Glutamatergic neuron (in vitro differentiated cells): ENCODE measurements at places on chromosomes 12 and 14. TPM values are rescaled to one million over a fixed set of nuclear protein-coding genes. Genes with fewer than 3 reads are reported as not detected.
A peak's percentile ranks its signal among the peaks of the same experiment; 100 is the strongest.

DNA sequence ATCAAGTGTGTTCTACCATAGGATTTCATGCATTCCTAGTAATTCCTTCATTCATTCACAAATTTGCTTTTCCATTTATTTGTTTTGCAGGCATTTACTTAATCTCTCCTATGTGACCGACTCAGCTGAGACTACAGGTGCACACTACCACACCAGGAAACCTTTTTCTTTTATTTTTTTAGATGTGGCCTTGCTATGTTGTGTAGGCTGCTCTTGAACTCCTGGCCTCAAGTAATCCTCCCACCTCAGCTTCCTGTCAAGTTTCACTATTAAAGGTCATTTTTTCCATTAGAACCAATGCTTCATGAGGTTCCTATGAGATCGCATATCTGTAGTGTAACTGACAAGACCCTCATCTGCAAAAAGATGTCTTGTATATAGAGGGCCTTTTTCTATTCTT, 1218.7 kb downstream of the VRK1 start:
- no peak for DNase-seq

The DYNLL1 gene
- 403 TPM for total RNA-seq

The AMN gene
- total RNA-seq: 0.34 TPM

- DNase-seq: no peak
Measured at GRCh38 chr12:64682572-64683277, 72.4 kb downstream of the RASSF3 start.

DNA sequence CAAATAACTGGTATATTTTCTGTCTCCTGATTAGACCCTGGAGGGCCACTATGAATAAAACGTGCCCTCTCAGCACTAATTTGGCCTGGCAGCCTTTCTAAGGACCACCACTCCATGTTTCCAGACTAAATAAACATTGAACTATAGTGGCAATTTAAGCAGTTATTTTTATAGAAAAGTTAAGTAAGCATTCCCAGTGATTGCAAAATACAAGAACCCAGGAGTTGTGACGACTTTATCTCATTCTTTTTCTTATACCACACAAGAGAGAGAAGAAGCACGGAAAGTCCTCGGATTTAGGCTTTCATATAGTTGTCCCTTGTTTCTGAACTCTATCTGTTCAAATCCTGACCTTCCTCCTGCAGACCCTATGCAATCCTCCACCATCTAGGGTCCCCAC, 23.1 kb upstream of the STRAP start:
- DNase-seq: no peak

The KCNJ8 gene
- total RNA-seq: 0.66 TPM

The SLC6A12 gene
- 0.64 TPM for total RNA-seq

DNA sequence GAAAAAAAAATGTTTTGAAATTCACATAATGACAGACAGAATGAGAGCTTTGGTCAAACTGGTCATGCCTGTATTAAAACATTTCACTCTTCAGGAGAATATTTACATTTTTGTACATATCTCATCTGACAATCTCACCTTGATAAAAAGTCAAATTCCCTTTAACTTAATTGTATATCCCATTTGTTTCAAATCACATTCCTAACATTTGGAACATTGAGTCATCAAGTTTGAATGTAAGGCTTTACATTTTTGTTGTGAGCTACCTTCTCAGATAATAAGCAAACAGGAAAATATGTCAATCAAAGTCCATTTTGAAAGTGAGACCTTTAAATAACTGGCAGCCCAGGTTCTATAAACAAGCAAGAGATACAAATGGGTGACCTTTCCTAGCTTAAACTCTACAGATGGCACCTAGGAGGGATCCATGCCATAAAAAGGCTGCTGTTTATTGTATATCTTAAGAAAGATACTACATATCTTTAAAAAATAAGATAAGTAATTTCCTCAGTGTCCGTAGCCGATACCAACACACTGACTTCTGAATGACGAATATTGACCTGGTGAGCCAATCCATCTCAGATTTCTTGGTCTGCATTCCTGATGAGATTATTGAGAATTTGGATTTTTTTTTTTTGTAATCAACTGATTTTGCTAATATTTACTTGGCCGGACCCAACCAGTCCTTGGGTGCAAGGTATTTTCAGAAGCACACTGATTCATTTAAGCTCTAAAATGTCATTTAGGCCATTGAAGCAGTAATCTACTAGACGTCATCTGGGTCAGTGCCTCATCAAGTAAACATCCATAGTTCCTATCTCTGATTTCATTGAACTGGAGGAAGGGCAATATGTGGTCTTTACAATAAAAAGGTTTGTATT, 259.6 kb downstream of the BTG1 start:
- DNase-seq: no peak

DNA sequence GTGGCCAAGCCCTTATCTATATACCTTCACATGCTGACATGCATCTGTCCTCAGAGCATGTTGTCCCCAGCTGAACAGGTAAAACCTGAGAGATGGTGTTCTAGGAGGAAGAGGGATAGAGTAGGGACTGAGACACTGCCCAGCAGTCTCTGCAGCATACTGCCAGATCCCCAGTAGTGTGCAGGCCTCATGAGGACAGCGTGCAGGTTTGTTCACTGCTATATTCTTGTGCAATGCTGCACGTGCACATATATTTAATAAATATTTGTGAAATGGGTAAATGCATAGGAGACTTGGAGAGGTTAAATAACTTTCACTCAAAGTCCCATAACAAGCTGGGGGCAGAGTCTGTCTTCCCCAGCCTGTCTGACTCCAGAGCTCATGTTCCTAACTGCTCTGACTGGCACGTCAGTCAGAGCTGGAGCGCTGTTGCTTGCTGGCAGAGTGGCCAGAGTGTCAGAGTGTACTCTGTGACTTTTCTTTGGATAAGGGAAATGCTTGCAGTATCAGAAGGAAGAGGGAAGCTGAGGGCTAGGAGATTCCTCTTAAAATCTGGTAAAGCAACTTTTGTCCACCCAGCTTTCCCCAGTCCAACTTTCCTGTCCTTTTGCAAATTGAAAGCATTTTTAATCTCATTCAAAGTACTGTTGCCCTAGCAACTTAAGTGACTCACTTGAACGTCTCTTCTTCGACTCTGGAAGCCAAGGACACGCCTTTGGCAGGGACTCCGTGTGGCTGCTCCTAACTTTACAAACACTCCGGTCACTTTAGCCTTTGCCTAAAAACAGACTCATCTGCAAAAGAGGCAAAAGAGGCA, 14.9 kb upstream of the POLR3B start:
- no peak for DNase-seq

- no peak for DNase-seq
Measured at GRCh38 chr12:3398196-3398789, 92.7 kb upstream of the PRMT8 start.

DNA sequence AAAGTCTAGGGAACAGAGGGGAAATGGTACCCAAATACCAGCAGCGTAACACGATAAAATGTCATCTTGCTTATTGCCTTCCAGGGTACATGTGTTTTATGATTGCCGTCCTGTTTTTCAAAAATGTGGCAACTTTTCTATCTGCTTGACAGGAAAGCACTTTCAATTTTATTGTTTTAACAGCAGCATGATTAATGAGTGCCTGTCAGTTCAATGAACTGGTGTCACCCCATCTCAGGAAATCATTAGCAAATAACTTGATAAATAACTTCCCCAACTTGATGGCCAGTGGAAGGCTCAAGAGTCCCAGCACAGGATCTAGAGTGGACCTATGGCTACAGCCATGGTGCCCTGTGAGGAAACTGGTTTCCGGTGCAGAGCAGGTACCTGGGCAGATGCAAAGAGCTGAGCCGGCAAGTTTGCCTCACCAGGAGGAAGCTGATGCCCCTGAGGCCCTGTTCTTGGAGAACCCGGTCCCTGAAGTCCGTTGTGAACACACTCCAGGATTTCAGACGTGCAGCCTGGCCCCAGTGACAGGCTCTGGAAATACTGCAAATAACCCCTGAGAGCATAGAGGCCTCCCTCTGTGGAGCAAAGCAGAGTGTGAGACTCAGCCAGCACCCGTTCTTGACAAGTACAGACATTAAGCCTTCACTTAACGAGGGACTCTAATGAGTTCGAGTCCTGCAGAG, 173.5 kb upstream of the SFSWAP start:
- no peak for DNase-seq

GRCh38 chr12:84136862-84137367, 775.7 kb downstream of the SLC6A15 start:
- DNase-seq: no peak

GRCh38 chr14:64848239-64848638, 31.5 kb downstream of the SPTB start:
- no peak for DNase-seq

DNA sequence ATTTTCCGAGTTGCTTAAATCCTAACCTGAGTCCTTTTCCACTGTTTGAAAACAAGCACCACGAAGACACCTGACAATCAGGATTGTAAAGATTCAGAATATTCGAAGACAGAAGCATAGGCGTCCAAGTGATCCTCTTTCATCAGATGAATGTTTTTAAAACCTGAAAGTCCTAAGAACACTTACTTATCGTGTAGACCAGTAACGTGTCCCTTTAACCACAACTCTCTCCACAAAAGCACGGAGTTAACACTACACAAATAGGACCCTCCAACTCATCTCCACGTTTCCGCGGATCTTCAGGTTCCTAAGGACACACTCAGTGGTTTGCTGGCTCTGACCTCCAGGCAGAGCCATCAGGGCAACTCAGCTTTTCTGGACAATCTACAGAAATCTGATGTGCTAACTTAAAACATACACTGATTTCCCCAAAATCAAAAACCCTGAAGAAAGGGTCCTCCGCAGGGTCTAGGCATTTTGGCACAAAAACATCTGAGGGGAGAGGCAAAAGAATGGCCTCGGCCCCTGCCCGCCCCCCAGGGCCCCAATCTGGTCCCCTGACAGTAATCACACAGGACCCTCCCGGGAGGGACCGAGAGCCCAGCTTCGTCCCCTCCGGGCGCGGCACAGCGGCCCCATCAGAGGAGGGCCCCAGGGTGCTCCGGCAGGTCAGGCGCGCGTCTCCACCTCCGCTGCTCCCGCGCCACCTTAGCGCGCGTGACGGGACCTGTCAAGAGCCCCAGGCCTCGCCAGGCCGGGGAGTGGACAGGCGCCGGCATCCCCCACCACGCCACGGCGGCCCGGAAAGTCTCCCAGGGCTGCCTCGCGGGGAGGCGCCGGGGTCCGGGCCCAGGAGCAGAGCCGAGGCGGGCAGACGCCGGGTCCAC, 925 bp downstream of the DICER1 start:
- peak; percentile 60 for DNase-seq

The NANOG gene
- total RNA-seq: 1.3 TPM

The SIX6 gene
- total RNA-seq: not detected

The LRP1-AS gene
- not detected for total RNA-seq

GRCh38 chr14:61492474-61492873, 171.1 kb downstream of the PRKCH start:
- DNase-seq: no peak

- no peak for DNase-seq
Measured at GRCh38 chr14:59564366-59564765, 12.2 kb downstream of the CCDC175 start.

DNA sequence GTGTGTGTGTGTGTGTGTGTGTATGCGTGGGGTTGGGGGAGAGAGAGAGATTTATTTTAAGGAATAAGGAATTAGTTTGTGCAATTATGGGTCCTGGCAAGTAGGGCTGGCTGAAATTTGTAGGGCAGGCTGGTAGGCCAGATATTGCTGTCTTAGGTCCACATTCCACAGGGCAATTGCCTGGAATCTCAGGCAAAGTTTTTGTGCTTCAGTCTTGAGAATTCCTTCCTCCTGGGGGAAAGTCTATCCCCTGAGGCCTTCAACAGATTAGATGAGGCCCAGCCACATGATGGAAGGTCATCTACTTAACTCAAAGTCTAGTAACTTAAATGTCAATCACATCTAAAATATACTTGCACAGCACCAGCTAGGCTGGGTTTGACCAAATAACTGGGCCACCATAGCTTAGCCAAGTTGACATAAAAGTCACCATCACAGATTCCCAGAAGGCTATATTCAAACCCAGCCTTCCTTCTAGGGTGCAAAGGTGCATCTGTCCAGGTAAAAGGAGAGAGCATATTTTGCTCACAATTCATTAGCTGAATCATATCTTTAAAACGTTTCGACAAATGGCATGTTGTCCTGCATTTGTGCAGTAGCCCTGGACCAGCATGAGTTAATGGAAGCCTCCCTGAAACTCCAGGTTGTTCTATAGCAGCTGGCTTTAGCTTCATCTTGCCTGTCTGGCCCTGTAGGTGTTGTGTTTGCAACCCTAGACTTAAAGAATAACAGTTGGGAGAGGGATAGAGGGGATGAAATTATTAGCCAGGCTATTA, 63.1 kb downstream of the C14orf132 start:
- no peak for DNase-seq

The HOXC11 gene
- total RNA-seq: not detected

The LYZ gene
- 0.37 TPM for total RNA-seq

The MORN3 gene
- total RNA-seq: 1.2 TPM

GRCh38 chr12:31387011-31387410, 61.1 kb upstream of the SINHCAF start:
- DNase-seq: no peak

- no peak for DNase-seq
Measured at GRCh38 chr12:105233041-105233905, 2.7 kb downstream of the APPL2 start.

DNA sequence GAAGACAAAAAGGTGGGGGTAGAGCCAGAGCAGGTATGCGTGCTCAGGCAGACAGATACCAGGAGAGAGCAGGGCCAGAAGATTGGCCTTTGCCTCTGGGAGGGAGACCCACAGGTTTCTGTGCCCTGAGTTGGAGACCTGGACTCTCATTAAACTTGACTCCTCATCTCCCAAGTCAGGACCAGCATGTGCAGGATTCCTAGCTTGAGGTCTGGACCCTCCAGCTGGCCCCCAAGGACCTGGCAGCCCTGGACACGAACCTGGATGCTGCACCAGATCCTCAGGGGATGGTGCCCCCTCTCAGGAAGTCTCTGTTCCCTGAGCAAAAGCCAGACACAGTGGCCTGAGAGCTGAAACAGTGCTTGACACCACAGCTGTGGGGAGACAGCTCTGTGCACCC, 10.5 kb upstream of the KRT73 start:
- DNase-seq: no peak

The TCL1A gene
- not detected for total RNA-seq

DNA sequence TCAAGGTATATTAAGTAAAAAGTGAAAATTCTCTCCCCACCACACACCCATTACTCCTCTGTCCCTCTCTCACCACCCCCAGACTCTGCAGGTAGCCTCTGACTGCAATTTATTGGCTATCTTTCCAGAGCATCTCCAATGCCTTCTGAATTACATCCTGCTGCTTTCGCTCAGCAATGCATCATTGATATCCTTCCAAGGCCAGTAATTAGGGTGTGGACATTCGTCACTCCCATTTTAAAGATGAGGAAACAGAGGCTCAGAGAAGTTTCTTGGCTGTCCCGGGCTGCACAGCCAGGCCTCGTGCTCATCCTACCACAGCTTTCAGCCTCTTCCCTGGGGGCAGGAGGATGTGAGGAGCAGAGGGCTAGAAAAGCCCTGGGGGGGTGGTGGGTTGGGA, 23.6 kb upstream of the PGF start:
- no peak for DNase-seq

GRCh38 chr12:39441963-39442830, 723 bp downstream of the KIF21A start:
- DNase-seq: peak; percentile 81

- no peak for DNase-seq
Measured at GRCh38 chr12:4947253-4947652, 37.5 kb downstream of the KCNA1 start.
